ENCODE measurements at places on chromosomes 13 and 19.
A peak's percentile ranks its signal among the peaks of the same experiment; 100 is the strongest.

- peak; percentile 74 for DNase-seq
Observed at GRCh38 chr13:50713523-50714248, 129.8 kb downstream of the DLEU7 start.

GRCh38 chr13:91381371-91381770 lies 17.1 kb upstream of the GPC5 start:
- no peak for DNase-seq

GRCh38 chr13:94419304-94419924 lies 60.1 kb downstream of the DCT start:
- DNase-seq, result no peak

- no peak for DNase-seq
Observed at GRCh38 chr19:32599736-32600157, 18.8 kb downstream of the PDCD5 start.

- DNase-seq, result no peak
Observed at GRCh38 chr19:46544651-46545050, 49.0 kb upstream of the PNMA8B start.

GRCh38 chr13:51785712-51786424 lies 18.1 kb downstream of the DHRS12 start:
- DNase-seq, result no peak

GRCh38 chr19:8491574-8491973 lies 10.9 kb downstream of the PRAM1 start:
- DNase-seq, result no peak

DNA sequence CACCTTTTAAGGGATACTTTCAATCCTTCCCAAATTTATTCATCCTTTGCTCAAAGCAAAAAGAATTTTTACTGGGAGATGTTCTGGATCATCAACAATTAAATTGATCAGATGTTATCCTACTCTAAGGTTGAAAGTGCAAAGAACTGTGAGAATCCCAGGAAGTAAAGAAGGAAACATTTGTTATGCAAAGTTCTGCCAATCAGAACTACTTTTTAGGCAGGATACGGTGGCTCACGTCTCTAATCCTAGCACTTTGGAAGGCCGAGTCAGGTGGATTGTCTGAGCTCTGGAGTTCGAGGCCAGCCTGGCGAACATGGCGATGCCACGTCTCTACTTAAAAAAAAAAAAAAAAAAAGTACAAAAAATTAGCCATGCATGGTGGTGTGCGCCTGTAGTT lies 882.3 kb downstream of the DIAPH3 start:
- no peak for DNase-seq

GRCh38 chr19:28494461-28494860 lies 718.5 kb downstream of the UQCRFS1 start:
- no peak for DNase-seq

- DNase-seq, result no peak
Observed at GRCh38 chr13:110589793-110590390, 25.5 kb upstream of the NAXD start.

DNA sequence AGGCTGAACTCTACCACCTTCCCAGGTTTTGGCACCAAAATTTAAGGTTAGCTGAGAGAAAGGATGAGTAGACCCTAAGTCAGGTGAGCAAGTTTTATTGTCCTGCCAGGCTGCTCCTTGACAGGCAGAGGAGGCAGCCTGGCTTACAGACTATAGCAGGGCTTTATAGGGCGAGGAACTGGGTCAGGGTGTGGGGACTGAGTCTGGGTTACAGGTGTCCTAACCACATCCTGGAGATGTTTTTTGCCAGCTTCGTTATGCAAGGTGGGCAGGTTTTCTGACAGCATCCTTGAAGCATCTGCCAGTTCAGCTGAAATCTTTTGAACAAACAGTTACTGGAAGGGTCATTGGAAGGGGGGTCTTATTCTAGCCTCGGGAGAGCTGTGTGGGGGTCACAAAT lies 905.7 kb upstream of the SLITRK5 start:
- DNase-seq, result no peak

DNA sequence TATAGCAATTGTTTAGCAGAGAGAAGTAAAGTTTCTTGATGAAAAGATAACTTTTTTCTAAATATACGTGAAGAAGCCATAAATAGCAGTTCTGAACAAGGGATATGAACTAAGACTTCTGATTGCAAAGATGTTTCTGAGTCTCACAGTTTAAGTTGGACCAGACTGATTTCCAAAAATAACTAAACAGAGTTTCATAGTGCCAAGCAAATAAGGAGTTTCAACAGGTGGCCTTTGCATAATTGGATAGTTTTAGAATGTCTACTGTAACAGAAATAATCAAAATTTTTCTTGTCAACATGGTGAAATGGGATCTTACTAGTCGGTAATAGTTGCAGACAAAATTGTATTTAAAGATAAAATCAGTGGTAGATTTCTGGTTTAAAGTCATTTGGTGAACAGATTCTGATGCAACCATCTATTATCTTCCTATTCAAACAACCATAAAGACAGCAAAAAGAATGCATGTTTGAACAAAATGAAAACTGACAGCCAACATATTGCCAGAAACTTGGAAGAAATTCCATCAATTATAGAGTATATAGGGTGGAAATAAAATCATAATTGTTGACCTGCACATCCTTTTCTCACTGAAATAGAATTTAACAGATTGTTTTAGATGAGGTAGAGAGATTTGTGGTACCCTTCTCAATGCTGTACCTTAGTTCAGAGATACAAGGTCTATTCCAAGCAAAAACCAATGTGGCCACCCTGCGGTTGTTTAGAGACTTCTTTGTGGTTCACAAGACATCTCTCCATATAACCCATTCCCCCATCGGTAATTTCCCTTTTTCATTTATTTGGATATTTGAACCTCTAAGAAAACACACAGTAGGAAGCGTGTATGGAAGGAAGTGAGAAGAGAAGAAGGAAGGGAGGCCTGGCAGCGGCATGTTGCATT lies 275.3 kb downstream of the COG6 start:
- no peak for DNase-seq

DNA sequence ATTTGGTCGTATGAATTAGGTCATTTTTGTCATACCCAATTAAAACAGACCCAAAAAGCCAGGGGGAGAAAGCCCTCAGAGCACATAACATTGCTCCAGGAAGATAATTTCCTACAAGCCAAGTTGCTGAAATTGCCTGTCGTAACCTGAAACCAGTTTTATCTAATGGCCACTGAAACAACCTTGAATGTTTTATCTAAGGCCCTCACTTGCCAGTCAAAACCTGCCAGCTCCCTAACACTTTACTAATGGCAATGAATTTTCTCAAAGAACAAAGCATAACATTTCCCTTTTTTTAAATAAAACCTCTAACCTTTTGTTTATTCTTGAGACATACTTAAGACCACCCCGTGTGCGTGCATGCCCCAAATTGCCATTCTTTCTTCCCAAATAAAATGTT lies 496.2 kb upstream of the KLHL1 start:
- DNase-seq, result no peak

DNA sequence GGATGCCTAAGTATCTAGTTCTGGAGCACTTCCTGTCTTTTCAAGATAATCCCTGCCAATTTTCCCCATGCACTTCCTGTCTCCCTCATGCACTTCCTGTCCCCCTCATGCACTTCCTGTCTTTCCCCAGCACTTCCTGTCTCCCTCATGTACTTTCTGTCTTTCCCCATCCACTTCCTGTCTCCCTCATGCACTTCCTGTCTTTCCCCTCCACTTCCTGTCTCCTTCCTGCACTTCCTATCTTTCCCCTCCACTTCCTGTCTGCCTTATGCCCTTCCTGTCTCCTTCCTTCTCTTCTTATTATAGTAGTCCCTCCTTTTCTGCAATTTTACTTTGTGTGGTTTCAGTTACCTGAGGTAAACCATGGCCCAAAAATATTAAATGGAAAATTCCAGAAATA lies 3.0 kb upstream of the TNNT1 start:
- no peak for DNase-seq

GRCh38 chr13:67119481-67119894 lies 110.6 kb downstream of the PCDH9 start:
- peak; percentile 20 for DNase-seq

DNA sequence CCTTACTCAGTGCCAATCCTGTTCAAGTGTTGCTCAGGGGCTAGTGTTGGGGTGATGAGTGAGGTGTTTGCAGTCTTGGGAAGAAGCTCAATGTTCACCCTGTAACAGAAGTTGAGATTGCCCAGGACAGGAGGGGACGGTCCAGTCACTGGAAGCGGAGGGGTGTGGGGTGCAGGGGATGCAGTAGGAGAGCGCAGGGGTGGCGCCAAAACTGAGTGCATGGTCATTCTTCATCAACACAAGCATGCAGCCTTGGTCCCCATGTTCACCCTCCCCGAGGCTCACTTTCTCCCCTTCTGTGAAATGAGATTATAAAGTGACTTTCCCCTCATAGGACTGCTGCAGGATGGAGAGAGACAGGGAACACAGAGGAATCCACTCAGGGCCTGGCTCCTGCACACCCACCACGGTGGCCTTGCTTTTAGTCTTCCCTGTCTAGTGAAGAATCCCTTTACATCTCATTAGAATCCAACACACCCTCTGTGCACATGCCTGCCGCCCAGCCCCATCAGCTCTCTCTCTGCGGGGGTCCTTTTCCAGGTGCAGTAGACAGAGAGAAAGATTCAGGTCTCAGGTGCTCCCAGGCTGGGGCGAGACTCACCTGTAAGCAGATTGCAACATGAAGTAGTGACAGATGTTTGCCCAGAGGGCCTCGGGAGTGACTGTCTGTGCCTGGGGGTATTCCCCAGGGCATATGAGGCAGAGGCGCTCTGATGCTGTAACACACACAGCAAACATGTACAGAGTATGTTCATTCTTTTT lies 93.2 kb downstream of the TSHZ3 start:
- DNase-seq, result no peak

GRCh38 chr13:112434937-112435523 lies 58.9 kb downstream of the SPACA7 start:
- DNase-seq, result no peak

DNA sequence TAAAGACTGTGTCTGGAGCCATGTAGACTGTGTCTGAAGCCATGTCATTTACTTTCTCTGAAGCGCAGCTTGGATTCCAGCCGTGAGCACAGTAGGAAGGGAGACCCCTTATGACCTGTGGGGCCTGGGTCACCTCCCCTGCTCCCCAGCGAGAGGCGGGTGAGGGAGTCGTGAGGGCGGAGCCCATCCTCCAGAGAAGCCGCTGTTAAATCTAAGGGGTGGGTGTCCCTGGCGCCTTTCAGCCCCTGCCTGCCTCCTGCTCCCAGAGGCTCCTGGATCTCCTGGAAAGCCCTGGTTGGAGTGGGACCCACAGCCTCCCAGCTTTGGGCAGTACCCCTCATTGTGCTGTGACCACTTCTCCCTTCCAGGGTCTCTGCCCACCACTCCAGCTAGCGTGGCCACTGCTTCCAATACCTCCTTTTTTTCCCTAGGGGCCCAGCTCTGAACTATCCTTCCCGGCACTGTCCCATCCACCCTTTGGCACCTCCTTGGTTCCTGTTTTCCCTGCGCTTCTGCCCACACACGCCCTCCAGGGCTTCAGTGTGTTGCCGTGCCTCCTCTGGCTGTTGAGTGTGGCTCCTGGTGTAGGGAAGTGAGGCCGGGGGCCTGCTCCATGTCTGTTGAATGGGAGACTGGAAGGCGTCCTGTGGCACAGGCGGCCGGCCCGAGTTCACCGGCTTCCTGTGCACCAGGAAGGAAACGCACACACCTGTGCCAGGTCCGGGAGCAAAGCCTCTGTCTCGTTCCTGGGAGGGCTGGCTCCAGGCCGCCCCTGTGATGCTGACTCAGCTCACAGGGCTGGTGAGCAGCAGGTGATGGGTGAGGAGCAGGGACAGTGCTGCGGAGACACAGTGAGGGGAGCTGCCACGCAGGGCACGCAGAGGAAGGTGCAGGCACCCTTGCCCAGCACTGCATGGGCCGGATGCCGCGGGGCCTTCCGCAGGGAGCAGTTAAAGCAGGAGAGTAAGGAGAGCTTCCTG lies 29.4 kb downstream of the ATP4B start:
- DNase-seq, result no peak

DNA sequence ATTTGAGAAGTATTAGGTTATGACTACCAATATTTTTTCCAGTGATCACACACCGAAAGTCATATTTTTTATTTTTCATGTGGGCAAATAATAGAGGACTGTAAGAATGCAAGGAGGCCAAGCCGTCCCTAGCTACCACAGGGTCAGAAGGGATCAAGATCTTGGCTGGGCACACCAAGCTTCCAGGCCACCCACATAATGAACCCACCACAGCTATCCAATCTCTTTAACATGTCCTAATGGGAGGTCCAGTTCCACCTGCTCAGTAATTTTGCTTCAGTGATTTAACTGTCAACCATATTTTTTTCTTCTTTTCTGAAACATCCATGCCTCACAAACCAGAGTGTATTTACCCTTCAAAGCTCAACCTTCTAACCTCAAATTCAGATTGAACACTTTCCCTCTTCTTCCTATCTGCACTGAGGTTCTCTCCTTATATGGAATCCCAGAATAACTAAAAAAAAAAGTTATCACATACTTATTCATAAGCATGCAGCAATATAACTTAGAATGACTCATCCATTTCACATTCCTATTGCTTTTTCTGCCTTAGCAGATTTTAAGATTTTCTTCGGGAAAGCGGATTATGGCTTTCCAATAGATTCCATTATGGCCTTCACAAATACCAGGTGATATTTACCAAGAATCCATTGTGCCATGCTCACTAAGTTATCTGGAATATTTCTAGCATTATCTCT lies 12.2 kb downstream of the ARGLU1 start:
- DNase-seq, result no peak

- no peak for DNase-seq
Observed at GRCh38 chr13:108895220-108895704, 265.9 kb downstream of the MYO16 start.

DNA sequence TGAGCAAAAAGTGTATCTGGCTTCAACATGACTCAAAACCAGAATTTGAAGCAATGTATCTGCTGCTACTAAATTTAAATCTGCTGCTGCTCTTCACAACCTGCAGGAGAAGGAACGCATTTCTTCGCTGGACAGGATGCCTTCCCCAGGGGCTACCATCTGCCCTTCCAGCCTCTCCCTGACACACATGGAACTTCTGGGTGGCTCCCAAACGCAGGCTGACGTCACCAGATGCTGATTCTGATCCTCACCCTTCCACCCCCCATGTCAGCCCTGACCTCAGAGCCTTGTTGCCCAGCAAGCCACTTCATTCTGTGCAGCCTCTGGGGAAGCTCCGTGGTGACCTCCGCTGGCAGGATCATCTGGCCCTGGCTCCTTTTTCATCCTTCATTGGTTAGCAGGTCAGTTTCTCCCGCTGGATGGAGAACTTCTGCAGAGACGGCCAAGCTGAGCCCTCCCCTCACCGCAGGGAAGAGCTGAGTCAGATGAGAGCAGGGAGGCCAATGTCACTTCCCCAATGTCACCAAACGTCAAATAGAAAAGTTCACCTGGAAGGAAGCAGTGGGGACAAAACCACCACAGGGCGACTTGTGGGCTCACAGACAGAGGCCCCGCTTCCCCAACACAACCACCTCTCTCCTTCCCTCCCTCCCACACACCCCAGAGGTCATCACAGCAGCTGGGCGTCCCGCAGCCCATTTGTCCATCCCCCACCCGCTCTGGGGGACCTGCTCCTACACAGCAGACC lies 14.0 kb upstream of the RAB20 start:
- DNase-seq, result no peak
